ENCODE measurements at places on chromosomes 5 and 9.

DNA sequence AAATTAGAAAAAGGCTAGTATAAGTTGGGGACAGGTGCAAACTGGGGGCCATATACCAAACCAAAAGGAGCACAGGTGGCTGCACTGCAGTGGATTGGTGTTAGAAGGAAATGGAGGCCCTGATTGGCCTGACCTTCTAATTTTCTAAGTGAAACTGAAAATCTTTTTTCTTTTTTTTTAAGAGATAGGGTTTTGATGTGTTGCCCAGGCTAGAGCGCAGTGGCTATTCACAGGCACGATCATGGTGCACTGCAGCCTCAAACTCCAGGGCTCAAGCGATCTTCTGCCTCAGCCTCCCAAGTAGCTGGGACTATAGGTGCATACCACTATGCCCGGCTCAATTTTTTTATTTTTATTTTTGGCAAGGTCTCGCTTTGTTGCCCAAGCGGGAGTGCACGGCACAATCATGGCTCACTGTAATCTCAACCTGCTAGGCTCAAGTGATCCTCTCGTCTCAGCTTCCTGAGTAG lies 9.8 kb upstream of the CCDC69 start:
- no peak for DNase-seq

GRCh38 chr5:97876272-97876671 lies 693.2 kb upstream of the RIOK2 start:
- DNase-seq: no peak

DNA sequence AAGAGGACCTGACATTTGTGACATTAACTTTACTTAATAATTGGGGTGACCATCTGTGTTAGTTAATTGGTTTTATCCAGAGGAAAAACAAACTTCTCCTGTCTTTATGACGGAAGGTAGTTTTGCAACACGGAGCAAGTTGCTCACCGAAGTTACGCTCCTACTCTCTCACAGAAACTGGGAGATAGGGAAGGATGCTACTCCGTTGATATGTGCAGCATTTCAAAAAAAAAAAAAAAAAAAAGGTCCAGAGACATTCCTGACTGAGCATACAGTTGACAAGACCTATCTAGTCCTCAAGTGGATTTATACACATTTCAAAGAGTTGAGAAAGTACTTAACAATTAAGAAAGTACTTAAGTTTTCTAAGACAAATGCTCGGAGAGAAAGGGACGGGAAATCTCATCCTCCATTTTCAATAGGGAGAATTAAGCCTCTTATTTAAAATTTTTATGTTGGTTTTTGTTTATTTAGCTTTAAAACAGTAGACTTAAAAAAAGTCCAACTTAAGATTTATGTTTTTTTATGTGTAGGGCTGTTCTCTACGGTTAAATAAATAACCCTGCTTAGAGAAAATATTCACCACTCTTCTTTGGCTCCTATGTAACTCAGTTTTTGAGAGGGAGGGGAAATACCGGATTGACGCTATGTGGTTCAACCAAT lies 455 bp upstream of the FER start:
- no peak for DNase-seq

GRCh38 chr9:4116723-4117460 lies 183.0 kb downstream of the GLIS3 start:
- no peak for DNase-seq

GRCh38 chr9:94869415-94869843 lies 142.9 kb downstream of the AOPEP start:
- DNase-seq: no peak

GRCh38 chr5:142807372-142807911 lies 37.3 kb downstream of the ARHGAP26 start:
- DNase-seq: no peak

GRCh38 chr9:35717132-35717870 lies 14.7 kb downstream of the TLN1 start:
- no peak for DNase-seq

DNA sequence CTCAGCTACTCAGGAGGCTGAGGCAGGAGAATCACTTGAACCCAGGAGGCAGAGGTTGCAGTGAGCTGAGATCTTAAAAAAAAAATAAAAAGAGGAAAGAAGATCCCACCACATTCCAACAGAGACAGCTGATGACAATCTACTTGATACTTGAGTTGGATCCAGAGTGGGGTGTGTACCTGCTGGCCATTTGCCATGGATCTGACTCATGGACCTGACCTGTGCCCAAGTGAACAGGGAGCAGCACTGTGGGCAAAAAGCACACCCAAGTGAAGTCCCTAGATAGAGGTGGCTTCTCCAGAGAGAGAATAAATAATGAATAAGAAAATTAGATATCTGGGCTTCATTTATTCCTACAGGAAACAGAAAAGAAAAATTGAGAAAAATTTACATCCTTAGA lies 81.2 kb upstream of the MIER3 start:
- no peak for DNase-seq

- no peak for DNase-seq
Measured at GRCh38 chr5:176474476-176474875, 26.3 kb downstream of the FAF2 start.

DNA sequence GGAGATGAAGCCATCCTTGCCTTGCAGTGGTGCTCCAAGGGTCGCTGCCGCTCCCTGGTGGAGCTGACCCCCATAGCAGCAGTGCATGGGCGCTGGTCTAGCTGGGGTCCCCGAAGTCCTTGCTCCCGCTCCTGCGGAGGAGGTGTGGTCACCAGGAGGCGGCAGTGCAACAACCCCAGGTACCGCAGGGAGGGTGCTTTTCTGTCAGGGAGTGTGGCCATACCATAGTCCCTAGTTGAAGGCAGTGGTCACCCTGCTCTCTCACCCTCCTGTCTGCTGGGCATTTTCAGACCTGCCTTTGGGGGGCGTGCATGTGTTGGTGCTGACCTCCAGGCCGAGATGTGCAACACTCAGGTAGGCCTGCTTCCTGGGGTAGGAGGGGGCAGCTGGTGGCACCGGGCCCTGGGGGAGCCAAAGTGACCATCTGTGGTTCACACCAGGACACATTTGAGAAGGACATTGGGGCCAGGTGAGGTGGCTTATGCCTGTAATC lies 11.2 kb downstream of the ADAMTS13 start:
- no peak for DNase-seq

DNA sequence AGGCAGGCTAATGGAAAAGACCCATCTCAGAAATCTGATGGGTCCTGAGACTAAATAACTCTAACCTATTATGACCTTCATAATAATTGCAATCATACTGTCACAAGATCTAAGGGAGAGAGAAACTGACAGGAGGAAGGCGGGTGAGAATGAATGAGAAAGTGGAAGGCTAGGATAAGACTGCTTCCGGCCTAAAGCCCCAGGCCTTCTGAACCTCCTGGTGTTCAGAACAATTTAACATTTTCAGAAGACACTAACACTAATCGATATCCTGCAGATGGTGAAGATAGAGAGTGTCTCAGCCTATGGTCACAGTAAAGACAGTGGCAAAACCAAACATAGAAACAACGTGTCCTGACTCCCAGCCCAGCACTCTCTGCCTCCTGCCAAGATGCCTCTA lies 1.2 kb downstream of the RPS14 start:
- no peak for DNase-seq

- no peak for DNase-seq
Measured at GRCh38 chr9:14140096-14140697, 173.7 kb downstream of the NFIB start.

DNA sequence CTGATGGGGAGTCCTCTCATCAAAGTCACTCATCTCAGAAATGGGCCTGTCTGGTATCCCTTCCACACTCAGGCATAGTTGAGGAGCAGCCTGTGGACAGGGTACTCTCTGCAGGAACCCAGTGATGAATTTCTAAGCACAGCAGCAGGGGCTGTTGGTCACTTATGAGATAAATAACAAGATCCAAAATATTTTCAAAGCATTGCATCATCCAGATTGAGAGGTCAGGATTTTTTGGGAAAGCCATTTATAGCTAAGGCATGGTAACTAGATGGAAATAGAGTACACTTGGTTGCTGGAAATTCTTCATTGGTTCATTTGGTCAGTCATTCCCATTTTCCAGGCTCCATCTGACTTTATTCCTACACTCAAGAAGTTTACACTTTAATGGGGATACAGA lies 246.8 kb upstream of the RAI14 start:
- DNase-seq: no peak

DNA sequence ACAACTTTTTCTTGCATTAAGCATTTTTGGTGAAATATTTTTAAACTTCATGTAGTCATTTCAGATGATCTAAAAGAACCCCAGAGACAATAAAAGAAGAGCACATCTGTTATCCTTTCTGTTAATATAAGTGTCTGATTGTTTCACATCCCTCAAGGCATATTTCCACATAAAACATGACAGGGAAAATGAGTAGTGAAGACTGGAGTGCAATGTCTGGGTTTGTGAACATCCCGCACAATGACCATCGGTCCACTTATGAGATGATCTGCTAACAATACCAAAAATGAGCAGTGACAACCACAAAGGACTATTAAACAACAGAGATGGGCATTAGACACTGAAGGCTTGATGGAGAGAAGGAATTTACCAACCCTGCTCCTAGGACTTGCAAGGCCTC lies 209.1 kb downstream of the NR2F1-AS1 start:
- no peak for DNase-seq

- no peak for DNase-seq
Measured at GRCh38 chr9:93319992-93320500, 131.4 kb upstream of the FAM120A start.

- DNase-seq: no peak
Measured at GRCh38 chr5:147671365-147671764, 111.2 kb downstream of the JAKMIP2 start.

DNA sequence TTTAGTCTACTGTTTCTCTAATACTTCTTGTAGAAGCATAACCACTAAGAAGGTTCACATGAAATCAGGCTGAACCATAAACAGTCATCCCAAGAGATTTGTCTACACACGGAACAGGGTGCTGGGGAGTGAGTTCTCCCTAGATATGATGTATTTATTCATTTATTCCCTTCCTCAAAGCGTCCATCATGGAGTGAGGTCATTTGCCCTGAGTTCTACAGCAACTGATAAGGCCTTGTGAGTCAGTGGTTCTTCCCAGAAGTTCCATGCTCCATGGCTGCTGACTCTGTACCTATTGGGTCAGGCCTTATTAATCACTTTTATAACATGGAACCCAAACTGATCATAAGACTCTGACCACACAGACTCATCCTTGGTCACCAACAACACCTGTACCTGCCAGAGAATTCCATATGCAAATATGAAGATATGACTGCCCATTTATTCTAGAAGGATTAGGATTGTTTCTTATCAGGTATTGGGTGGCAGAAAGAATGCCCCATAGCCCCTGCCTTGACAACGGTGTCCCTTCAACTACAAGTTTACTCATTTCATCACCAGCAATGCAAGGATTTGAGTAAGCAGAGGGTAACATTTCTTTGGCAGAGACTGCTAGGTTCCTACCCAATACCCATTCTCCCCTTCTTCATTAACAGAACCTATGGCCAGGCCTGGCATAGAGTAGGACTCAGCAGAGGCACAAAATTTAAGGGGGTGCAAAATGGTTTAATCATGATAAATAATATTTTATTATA lies 118.1 kb downstream of the LHFPL2 start:
- DNase-seq: no peak

DNA sequence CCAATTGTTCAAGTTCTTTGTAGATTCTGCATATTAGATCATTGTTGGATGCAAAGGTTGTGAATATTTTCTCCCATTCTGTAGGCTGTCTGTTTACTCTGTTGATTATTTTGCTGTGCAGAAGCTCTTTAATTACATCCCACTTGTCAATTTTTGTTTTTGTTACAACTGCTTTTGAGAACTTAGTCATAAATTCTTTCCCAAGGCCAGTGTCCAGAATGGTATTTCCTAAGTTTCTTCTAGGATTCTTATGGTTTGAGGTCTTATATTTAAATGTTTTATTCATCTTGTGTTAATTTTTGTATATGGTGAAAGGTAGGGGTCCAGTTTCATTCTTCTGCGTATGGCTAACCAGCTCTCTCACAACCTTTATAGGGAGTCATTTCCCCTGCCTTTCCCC lies 116.5 kb downstream of the CPLANE1 start:
- DNase-seq: no peak

- no peak for DNase-seq
Measured at GRCh38 chr5:133843911-133844310, 124.5 kb downstream of the C5orf15 start.

DNA sequence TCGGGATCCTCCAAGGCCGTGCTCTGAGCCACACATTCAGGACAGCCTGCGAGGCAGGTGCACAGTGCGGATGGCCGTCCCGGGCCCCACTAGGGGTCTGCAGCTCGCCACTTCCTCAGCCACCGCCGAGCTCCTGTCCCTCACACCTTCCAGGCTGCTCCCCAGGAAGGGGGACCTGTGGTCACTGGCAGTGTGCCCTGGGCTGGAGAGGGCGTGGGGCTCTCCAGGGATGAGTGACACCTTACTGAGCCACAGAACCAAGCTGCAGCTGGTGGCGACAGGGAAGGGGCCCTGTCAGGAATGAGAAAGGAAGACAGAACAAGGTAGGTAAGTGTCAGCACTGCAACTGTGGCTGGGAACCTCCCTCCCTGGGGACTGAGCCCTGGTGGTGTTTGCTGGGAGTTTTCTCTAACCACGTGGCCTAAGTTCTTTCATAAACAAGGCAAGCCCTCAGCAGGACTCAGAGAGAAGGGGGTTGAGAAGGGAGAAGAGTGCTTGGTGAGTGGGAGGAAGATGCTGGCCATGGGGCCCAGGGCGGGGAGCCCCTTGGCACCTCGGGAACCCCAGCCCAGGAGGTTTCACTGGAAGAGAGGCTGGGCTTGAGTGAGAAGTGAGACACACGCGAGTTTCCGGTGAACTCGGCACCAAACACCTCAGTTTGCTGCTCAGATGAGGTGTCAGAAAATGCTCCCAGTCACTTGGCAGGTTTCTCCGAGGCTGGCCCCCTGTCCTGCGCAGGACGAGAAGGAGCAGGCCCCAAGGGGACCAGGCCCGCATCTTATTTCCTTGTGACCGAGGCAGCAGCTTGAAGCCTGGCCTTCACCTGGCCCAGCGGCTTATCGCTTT lies 5.2 kb downstream of the IL13 start:
- DNase-seq: no peak

- no peak for DNase-seq
Measured at GRCh38 chr5:59393585-59394420, 499.7 kb downstream of the PDE4D start.

DNA sequence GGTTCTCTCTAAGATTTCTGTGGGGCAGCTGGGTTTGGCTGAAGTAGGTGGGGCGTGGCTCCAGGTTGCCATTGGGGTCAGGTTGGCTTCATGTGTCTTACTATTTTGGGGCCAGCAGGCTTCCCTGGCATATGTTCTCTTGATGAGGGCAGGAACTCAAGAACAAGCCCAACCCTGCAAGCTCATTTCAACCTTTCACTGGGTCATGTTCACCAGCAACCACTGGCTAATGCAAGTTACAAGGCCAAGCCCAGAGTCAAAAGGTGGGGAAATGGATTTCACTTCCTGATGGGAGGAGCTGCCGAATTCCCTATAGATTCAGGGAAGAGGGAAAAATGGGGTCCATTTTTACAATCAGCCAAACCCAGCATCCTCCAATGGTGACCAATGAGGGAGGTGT lies 34.0 kb upstream of the HAND1 start:
- no peak for DNase-seq
